GM13976 (cell line): ENCODE measurements at places on chromosomes 1 and 21.

- no peak for DNase-seq
Observed at GRCh38 chr1:170318141-170318540, 172.4 kb downstream of the NTMT2 start.

- no peak for DNase-seq
Observed at GRCh38 chr1:11653101-11653860, 948 bp downstream of the FBXO2 start.

DNA sequence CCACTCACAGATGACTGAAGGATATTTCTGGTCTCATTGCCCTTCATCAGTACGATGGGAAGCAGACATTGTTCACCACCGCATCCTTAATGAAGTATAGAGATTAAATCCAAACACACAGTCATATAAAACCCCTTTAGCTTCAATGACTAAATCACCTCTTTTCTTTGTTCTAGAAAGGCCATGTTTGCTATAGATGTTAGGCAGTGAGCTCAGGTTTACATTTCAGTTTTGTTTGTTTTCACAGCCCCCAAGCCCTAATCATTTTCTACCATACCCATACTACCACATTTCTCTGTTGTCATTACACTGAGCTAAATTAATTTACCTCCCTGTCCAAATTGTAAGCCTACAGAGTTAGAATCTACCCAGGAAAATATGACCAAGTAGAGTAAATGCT, 385.1 kb downstream of the NTNG1 start:
- no peak for DNase-seq

GRCh38 chr1:187383366-187383765, 554.6 kb downstream of the PLA2G4A start:
- DNase-seq, result no peak

GRCh38 chr1:147078606-147079399, 93.5 kb downstream of the PRKAB2 start:
- no peak for DNase-seq

DNA sequence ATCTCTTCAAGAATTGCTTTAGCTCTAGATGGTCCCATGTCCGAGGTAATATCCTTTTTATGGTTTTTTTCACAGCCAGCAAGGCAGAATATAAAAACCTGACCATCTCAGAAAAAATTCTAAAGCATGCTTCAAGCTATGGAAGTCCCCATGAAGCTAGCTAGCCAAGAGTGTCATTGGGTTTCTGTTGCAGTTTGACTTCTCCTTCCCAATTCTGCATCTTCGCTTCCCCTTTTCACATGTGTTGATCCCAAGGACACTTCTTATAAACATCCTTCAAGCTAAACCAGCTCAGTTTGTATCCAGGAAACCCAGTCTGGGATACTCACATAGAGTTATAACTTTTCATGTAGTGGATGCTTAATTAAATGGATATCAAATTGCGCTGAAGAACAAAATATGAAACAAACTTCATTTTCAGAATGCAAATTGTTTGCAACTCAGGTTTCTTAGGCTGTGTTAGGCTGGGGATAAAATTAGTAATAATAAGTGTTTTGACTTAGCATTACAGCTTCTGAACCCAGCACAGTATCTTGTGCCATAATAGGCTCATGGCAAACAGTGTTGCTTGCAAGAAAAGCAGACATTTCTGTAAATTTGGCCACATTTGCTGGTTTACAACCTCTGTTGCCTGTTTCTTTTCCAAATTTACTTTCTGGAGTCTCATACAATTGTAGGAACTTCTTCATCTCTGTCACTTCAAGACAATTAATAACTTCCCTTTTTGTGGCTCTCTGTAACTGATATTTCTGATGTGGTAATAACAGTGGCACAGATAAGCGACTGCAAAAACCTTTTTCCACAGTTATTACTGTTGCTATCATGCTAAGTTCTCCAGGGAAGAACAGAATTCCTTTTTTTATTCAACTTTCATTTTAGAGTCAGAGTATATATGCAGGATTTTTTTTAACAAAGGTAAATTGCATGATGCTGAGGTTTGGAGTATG, 53.2 kb downstream of the NCAM2 start:
- no peak for DNase-seq
